Uterine smooth muscle cell (primary cell): ENCODE measurements at places on chromosomes 13 and 19. TPM values are rescaled to one million over a fixed set of nuclear protein-coding genes. Genes with fewer than 3 reads are reported as not detected.

Gene PTH2
- not detected in 2 replicates for total RNA-seq

Gene LYPD3
- 0.11 and 0.12 TPM in 2 replicates for total RNA-seq

Gene ANGPTL4
- total RNA-seq = 1.9 and 2.4 TPM in 2 replicates

Gene MAB21L1
- total RNA-seq = under 0.01 and 0.12 TPM in 2 replicates

Gene CCDC70
- not detected in 2 replicates for total RNA-seq

Gene SLITRK1
- total RNA-seq = not detected in 2 replicates

Gene ZNF491
- total RNA-seq = 2.1 and 3.4 TPM in 2 replicates

Gene PLPPR3
- 0.12 TPM in 1 of 2 replicates, not detected in the other for total RNA-seq

Gene OR7A10
- total RNA-seq = not detected in 2 replicates

Gene STOML3
- not detected in 2 replicates for total RNA-seq

Gene SYNGR4
- total RNA-seq = not detected in 2 replicates

Gene PSG7
- total RNA-seq = not detected in 2 replicates

Gene CFAP97D2
- total RNA-seq = not detected in 2 replicates

Gene RYR1
- under 0.01 and 0.11 TPM in 2 replicates for total RNA-seq

Gene ASF1B
- 7.2 and 24.0 TPM in 2 replicates for total RNA-seq
